ENCODE measurements at places on chromosomes 7 and 10.

- no peak for DNase-seq
Measured at GRCh38 chr10:44261710-44262455, 123.0 kb downstream of the CXCL12 start.

DNA sequence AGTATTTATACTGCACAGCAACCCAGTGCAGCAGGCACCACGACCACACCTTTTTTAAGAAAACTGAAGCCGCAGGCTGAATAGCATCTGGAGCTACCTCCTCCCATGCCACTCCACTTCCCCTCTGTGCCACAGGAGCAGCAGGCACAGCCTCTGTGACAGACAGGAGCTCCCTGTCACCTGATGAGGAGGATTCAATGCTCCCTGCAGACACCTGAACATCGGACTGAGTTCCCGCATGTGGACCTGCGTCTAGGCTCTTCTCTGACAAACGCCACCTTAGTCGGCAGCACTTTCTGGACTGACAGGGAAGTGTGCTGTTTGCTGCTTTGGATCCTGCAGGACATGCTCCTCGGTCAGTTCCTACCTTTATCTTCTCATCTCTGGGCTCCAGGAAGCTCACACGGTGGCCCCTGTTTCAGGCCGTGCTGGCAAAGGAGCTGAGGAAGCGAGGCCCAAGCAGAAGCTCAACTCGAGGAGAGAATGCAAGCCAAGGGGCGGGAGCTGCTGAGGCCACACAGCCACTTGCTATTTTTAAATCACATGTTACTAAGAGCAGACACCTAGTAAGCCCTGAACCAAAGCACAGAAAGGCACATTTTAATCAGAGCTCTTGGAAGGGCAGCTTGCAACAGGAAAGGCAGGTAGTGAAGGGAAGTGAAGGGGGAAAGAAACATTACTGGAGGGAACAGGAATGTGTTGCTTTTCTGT is 56.6 kb downstream of the VOPP1 start:
- DNase-seq: no peak

- no peak for DNase-seq
Measured at GRCh38 chr7:22604246-22604645, 104.3 kb upstream of the STEAP1B start.

DNA sequence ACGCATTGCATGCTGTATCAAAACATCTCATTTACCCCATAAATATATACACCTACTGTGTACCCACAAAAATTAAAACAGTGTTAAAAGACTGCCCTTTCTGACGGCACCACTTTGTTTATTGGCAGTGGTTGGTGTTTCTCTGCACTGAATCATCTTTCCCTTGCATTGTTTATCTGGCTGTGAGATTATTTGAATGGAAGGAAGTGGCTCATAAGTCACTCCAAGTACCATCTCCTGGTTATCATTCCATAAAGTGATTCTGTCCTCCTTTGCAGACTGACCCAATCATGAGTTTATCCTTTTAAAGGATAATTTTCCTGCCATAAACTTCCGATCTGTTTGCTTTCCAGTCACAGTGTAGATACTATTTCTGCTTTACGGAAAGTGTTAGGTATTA is 183.8 kb downstream of the CAMK1D start:
- no peak for DNase-seq

- DNase-seq: peak; percentile 32
Measured at GRCh38 chr7:28069807-28070206, 110.8 kb downstream of the JAZF1 start.

GRCh38 chr7:136517971-136518370 is 350.5 kb upstream of the CHRM2 start:
- no peak for DNase-seq

- DNase-seq: no peak
Measured at GRCh38 chr10:30413996-30414576, 19.9 kb upstream of the MAP3K8 start.

DNA sequence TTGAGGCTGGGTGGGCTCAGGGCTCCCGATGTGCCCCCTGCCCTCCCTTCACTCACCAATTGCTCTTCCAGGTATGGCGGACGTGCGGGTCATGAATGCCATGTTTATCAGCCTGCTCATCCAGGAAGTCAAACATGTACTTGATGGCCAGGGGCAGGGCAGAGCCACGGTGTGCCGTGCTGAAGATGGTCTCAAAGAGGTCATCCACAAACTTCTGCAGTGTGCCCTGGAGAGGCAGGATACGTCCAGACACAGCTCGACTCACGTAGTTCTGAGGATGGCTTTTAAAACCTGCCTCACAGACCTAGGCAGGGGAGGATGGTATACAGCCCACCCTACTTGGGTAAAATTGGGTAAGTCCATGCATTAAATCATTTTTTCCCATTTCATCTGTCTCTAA is 431.2 kb downstream of the PLXNA4 start:
- no peak for DNase-seq

- DNase-seq: no peak
Measured at GRCh38 chr10:71259282-71259681, 46.9 kb downstream of the UNC5B start.

DNA sequence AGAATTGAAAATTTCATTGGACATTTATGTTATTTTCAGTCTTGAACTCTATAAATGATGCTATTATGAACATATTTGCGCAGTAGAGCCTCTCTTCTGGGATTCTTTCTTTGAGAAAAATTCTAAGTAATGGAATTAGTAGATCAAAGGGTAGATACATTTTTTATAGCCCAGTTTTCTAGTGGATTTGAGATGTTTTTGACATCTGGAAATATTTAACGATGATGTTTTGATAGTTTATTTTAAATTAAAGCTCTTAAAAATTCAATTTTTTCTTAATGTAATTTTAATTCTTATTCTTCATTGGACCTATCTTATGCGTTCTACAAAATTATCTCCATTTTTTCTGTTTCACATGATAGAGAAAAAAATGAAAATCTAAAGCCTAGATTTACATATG is 103.0 kb downstream of the ADAM22 start:
- DNase-seq: no peak

GRCh38 chr10:110337401-110337800 is 32.7 kb upstream of the SMNDC1 start:
- no peak for DNase-seq

DNA sequence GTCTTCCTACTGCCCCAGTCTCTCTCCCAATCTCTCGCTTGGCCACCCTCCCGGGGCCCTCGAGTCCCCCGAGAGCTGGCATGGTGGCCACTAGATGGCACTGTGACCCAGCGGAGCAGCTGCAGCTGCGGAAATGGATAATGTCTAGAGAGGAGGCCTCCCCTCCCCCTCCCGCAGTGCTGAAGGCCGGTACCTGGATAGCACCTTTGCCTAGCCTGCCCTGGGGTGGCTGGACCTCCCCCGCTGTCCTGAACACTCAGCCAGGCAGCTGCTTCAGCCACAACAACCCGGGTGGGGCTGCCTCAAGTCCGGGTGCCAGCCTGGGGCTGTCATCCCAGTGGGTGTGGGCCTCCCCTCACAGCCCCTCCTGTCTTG is 65.2 kb downstream of the GOLGA7B start:
- DNase-seq: peak; percentile 80

DNA sequence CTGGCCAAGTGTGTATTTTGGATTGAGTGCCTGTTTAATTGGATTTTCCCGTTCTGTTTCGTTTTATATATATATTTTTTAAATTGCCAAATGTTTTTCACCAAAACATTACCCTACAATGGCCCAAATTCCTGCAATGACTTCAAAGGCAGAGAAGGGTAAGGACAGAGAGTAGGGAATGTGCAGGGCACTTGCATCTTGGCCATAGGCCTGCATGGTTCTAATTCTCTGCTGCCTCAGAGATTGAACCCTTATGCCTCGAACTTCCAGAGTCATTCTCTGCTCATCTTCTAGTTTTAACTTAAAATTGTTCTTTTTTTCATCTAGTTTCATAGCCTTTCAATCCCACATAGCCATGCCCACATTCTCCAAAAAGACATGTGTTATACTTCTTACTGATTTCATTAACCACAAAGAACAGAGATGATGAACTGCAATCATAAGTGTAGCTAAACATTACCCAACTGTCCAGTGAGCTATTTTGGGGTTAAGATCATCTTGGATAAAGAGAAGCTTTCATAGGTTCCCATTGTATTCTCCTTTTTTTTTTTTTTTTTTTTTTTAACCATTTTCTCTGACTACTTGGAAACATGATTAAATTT is 177.6 kb downstream of the PLXDC2 start:
- no peak for DNase-seq

- no peak for DNase-seq
Measured at GRCh38 chr7:150992833-150993302, 2.1 kb downstream of the NOS3 start.

GRCh38 chr10:96740141-96740540 is 19.8 kb upstream of the PIK3AP1 start:
- no peak for DNase-seq

GRCh38 chr10:60905580-60905979 is 38.4 kb downstream of the RHOBTB1 start:
- DNase-seq: no peak

GRCh38 chr7:34991938-34992840 is 45.1 kb downstream of the DPY19L1 start:
- no peak for DNase-seq

DNA sequence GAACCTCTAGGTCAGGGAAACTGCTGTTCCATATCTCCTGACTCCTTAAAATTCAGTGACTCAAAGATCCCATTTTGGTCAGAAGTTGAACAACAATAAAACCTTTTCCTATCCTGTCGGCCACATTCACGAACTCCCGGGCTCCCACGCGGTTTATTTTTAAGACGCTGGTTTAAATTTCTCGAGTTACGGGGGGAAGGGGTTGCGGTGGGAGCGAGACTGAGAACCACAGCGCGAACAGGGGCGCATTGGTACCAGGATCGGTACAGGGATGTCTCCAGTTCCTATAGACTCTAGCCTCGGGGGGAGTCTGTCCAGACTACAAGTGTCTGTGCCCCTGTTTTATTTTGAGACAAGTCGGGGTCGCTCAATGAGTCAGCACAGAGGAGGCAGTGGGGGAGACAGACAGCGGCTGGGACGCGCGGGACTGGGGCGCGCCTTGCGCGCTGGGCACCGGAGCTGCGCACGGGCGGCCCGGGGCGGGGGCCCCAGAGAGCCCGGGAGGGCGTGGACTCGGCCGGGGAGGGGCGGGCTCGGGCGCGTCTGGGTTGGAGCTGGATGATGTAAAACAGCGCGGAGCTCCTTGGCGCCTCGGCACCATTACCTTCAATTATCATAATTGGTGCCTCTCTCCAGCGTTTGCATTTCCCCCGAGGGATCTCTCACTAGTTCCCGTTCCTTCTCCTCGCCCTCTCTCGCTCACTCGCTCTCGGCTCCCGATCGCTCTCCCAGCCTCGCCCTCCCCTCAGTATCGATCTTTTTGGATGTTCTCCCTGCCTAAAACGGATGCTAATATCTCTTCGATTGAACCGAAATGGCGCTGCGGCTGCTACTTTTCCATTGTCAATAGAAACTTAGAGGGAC is 8.7 kb upstream of the BAMBI start:
- no peak for DNase-seq

- DNase-seq: no peak
Measured at GRCh38 chr10:14820010-14820774, 17.6 kb downstream of the CDNF start.

DNA sequence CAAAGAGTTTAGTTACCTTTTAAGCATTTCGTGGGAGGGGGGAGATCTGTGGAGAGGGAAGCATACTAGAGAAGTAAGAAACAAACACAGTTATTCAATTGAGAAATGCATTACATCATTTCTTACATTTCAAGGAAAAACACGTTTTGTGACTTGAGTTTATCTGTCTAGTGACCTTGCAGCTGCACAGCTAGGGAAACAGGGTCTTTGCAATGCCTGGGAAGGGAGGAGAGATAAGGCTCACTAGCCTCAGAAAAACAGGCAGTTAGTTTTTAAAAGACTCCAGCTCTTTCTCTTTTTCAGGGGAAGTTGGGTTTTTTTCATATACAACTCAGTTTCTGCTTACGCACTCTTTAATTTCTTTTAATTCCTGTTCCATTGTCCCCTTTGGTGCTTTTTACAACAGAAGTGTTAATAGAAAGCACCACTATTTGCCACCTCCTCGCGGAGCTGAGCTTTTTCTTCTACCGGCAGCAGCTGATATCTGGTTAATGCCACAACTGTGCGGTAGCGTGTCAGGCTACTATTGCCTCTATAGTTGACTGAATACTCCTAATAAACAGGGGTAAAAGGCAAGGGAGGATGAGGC is 5.6 kb downstream of the CYP3A43 start:
- no peak for DNase-seq

DNA sequence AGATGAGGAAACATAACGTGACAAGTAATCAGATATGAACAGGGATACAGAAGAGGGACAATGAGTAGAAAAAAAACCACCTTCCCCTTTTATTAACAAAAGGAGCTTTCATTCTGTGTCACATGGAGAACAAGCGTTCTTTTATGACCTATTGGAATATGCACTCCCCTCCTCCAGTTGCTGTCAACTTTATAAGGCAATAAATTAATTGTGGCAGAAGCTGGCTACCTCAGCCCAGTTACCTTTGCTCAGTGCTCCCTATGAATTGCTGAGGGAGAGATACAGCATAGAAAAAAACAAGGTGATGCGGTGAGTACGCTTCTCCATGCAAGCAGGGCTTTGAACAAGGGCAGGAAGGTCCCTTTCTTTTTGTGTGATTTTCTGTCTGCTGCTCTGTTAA is at the start of gene MGAM2:
Gene MGAM2 (plus strand): TSS at position 220 of the 400 bp plus-strand sequence. CDS start 5,156 bp downstream, outside the sequence.
- DNase-seq: no peak

DNA sequence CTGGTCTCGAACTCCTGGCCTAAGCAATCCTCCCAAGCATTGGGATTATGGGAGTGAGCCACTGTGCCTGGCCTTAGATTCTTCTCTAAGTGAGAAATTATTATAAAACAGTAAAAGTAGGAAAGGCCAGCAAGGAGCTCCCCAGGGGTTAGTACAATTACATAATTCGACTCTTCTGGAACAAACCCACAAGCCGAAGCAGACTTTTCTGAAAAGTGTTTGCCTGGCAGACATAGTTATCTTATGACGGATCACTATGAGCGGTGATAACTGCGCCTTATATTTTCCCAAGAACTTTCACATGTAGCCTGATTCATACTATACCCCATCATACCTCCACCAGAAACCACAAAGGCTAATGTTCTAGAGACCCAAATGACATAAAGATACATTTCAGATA is 30.2 kb upstream of the SH3PXD2A start:
- DNase-seq: no peak

DNA sequence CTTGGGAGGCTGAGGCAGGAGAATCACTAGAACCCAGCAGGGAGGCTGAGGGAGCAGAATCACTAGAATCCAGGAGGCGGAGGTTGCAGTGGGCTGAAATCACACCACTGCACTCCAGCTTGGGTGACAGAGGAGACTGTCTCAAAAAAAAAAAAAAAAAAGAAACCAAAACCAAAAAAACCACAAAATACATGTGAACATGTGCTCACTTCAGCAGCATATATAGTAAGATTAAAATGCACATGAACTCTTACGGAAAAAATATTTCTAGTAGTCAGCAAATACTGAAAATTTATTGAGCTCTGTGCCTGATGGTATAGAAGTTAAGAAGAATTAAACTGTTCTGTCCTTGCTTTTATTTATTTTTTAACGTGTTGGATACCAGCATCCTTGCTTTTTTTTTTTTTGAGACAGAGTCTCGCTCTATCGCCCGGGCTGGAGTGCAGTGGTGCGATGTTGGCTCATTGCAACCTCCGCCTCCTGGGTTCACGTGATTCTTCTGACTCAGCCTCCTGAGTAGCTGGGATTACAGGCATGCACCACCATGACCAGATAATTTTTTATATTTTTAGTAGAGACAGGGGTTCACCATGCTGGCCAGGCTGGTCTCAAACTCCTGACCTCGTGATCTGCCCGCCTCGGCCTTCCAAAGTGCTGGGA is 9.6 kb upstream of the ZNF487 start:
- DNase-seq: no peak

GRCh38 chr7:156842317-156842716 is 50.7 kb downstream of the LMBR1 start:
- DNase-seq: no peak

- DNase-seq: no peak
Measured at GRCh38 chr7:133688483-133689239, 435.8 kb downstream of the EXOC4 start.
